SK-MEL-5 (cell line): ENCODE measurements at places on chromosomes 5 and 9. TPM values are rescaled to one million over a fixed set of nuclear protein-coding genes. Genes with fewer than 3 reads are reported as not detected.

GLRA1 gene
- total RNA-seq = not detected in 2 replicates

GIN1 gene
- total RNA-seq = 6.9 TPM in 2 replicates

TMEM215 gene
- total RNA-seq = not detected in 2 replicates

PCDHB7 gene
- 0.24 and 0.29 TPM in 2 replicates for total RNA-seq

CFAP157 gene
- total RNA-seq = 0.11 TPM in 2 replicates

ACTBL2 gene
- 0.11 and 0.13 TPM in 2 replicates for total RNA-seq

HBEGF gene
- total RNA-seq = 12.2 and 13.4 TPM in 2 replicates

SCGB3A2 gene
- not detected in 2 replicates for total RNA-seq

SLC12A7 gene
- total RNA-seq = 11.6 and 12.1 TPM in 2 replicates

PCDHB4 gene
- 0.40 and 0.43 TPM in 2 replicates for total RNA-seq

ANKRD20A1 gene
- total RNA-seq = 0.77 and 2.1 TPM in 2 replicates

MSX2 gene
- total RNA-seq = 2.0 and 3.5 TPM in 2 replicates

THBS4 gene
- 0.48 TPM in 1 of 2 replicates, not detected in the other for total RNA-seq

MEGF10 gene
- total RNA-seq = 11.4 and 16.4 TPM in 2 replicates

MED7 gene
- 16.3 and 17.7 TPM in 2 replicates for total RNA-seq

TLR4 gene
- total RNA-seq = 1.9 and 3.0 TPM in 2 replicates

CATSPER3 gene
- not detected in 2 replicates for total RNA-seq

PHF24 gene
- 0.71 and 1.3 TPM in 2 replicates for total RNA-seq

NOXA1 gene
- 0.55 and 0.75 TPM in 2 replicates for total RNA-seq

ADRA1B gene
- total RNA-seq = not detected in 2 replicates

FOXD4L4 gene
- 0.08 TPM in 1 of 2 replicates, not detected in the other for total RNA-seq

C7 gene
- 0.61 and 4.0 TPM in 2 replicates for total RNA-seq

FOXD4L3 gene
- total RNA-seq = not detected in 2 replicates

SLC27A4 gene
- total RNA-seq = 31.1 and 35.4 TPM in 2 replicates

IFNA21 gene
- not detected in 2 replicates for total RNA-seq

TAF11L10 gene
- total RNA-seq = not detected in 2 replicates

SLC36A3 gene
- total RNA-seq = not detected in 2 replicates

GPBP1 gene
- 65.2 and 69.9 TPM in 2 replicates for total RNA-seq

IGFBPL1 gene
- 7.9 and 8.5 TPM in 2 replicates for total RNA-seq

FOXI1 gene
- total RNA-seq = not detected in 2 replicates

RHOBTB3 gene
- total RNA-seq = 56.7 and 57.0 TPM in 2 replicates
